Stimulated activated CD8-positive, alpha-beta memory T cell treated with anti-CD3 and anti-CD28 coated beads, Interleukin-4, amount 100 ng/mL, for 4 hours (primary cell): ENCODE measurements at places on chromosomes 2 and 18.

- DNase-seq = no peak
These were observed 73.8 kb downstream of the CLIP4 start for GRCh38 chr2:29189052-29189451.

DNA sequence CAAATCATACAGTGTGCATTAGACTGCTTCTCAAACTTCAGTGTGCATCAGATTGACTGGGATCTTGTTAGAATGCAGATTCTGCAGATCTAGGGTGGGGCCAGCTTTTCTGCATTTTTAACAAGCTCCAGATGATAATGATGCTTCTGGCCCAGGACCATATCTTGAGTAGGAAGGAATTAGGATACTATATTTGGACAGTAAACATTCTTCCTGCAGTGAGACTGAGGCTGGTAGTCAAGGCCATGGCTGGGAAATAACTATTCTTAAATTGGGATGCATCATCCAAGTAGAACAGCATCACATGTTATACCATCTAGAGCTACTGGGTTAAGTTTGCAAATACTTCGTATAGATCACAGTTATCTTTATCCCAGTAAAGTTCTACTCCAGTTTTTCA is 28.4 kb upstream of the ARMC9 start:
- DNase-seq = no peak

GRCh38 chr2:223217373-223217772 is 165.4 kb downstream of the KCNE4 start:
- no peak for DNase-seq

GRCh38 chr2:203401-203800 is 60.4 kb downstream of the SH3YL1 start:
- no peak for DNase-seq

DNA sequence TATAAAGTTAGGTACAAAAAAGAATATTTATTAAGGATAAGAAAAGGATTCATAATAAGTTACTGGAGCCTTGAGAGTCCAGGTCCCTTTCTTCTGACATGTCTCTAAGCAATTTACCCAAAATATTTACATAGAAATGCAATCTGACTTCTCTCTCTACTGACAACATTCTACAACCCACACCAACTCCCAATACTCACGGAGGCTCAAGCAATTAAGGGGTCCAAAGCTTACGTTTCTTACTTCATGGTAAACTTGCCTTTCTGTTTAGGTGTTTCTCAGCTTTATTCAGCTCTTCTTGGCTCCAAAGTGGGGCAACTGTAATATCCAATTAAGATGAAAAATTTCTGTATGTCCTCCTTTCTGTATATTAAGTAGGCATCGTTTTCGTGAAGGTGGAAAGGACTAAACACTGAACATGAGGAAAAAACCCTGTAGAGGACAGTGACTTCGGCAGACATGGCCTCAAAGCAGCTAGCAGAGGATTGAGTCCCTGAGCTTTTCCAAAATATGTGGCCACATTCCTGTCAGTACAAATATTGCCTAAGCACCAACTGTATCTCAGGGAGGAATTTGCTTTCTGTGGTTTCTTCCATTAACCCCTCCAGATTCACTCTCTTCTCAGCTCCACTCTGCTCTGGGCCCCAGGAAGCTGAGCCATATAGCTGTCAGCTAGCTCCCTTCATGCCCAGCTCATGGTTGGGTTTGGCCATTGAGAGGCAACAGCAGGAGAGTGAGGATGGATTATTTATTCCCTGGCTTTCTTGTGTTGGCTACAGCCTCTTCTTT is 67.9 kb upstream of the GLS start:
- DNase-seq = no peak

- DNase-seq = no peak
These were observed 66.6 kb downstream of the ACKR3 start for GRCh38 chr2:236636261-236636660.

DNA sequence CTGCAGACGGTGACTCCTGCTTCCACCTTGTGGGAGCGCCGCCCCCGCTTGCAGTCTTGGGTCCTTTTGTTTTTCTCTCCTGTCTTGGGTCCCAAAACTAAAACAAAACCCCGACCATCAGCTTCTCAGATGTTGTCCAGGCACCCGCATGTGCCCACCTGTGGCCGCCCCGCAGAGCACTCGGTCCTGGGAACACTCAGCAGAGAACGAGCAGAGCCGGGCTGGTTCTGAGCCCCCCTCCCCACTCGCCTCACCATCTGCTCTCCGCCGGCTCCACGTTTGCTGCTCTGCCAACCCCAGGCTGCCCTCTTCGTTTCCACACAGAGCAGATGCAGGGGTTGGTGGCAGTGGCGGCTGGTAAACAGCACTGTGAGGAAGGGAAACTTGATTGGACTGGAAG is 38.5 kb downstream of the CTDP1 start:
- no peak for DNase-seq

- DNase-seq = no peak
These were observed 12.1 kb downstream of the RNF144A start for GRCh38 chr2:6929196-6929819.

- DNase-seq = no peak
These were observed 200.6 kb downstream of the TCF4 start for GRCh38 chr18:55387139-55387984.

- DNase-seq = no peak
These were observed 817 bp downstream of the DSC2 start for GRCh38 chr18:31101183-31102024.

- no peak for DNase-seq
These were observed 100.1 kb downstream of the WDPCP start for GRCh38 chr2:63488118-63488713.

GRCh38 chr18:25289001-25289631 is 62.9 kb downstream of the ZNF521 start:
- no peak for DNase-seq

DNA sequence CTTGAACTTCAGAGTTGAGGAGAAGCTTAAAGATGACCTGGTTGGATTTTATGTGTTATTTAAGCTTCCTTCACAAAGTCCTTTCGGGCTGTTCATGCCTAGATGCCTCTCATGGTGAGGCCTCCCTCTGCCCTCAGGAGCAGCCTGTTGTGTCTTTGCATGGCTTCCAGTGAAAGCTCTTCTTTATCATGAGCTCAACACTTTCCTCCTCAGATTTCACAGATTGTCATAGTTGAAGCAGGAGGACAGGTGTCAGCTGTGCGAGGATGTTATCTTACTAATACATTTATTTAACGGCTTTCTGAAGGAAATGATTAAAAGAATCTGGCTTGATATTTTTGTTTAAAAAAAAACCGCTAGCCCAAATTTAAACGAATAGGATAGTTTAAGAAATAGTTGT is 48.8 kb upstream of the ITSN2 start:
- DNase-seq = no peak

GRCh38 chr2:104871972-104872865 is 18.3 kb downstream of the POU3F3 start:
- no peak for DNase-seq

DNA sequence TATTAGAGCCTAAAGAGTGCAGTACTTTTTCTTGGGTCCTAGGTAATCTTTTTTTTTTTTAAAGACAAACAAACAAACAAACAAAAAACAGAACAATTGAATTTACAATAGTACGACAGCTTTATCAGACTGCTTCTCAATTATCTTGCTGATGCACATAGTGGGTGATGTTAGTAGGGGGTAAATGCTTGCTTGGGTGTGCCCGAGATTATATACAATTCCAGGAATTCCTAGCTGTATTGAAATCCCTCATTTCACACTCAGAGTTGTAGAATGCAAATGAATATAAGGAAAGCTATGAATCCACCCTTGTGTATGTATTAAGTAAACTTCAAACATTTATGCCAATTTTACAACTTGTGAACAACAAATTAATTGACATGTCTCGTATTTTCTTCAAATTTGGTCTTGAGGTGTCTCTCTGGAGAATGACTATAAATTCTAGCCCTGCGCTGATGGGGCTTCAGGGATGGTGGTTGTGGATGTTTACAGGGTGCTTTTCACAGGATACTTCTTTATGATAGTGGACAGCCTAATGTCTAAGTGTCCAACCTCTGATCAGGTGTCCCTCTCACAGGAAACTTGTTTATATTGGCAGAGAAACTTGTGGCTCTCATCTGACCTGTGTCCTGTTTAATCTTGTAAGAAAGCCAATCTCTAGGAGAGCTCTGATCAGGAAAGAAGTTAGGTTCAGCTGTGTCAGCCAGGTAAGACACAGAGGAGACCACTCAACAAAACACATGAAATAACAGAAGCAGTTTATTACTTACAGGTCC is 61.9 kb upstream of the SLC39A10 start:
- DNase-seq = no peak

- no peak for DNase-seq
These were observed 194.1 kb downstream of the CLIP4 start for GRCh38 chr2:29309090-29310029.

DNA sequence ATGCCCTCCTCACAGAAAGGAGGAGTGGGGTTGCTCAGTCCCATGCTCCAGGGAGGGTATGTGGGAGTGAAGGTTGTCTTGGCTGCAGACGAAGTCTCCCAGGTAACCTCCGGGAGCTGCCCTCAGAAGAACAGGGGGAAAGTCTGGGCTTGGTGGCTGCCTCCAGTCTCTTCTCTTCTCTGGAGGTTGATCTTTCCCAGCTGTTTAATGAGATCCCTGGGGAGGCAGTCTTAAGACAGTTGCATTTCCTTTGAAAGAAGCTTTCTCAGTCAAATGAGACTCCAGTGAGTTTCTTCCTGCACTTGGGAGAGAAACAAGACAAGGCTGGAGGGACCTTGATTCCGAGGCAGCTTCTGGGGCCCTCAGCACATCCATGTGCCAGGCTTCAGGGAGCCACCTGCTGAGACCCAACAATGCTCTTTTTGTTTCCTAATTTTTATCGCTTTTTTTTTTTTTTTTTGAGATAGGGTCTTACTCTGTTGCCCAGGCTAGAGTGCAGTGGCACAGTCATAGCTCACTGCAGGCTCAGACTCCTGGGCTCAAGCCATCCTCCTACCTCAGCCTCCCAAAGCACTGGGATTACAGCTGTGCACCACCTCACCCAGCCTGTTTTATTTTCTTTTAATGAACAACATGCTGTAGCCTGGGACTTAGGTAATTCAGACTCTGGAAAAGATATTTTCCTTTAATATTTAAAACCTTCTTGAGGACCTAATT is 71.7 kb upstream of the TPO start:
- no peak for DNase-seq

- no peak for DNase-seq
These were observed 52.7 kb downstream of the ST6GAL2 start for GRCh38 chr2:106833256-106833655.

GRCh38 chr2:1756456-1756855 is 12.1 kb upstream of the PXDN start:
- no peak for DNase-seq

DNA sequence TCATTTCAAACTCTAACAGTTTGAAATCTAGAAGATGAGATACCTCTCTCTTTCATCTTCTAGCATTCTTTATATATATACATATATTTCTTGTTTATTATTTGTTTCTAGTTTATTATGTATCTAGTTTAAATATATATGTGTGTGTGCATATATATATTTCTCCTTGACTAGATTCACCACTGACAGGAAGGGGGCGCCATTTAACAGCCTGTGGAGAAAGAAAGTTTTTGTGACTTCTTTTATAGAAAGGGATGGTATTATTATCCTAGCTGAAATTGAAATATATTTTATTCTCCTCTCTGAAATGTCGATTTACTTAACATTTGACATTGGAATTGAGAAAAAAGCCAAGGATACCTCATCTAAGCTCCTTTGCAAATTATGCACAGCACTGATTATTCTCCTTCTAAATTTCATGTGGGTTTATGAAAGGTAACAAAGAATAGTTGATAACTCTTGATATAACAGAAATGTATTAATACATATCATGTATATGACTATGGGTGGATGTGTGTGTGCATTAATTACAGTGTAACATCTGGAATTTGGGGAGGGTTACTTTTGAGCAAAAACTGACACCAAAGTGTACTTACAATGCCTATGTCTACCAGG is 160.7 kb upstream of the NT5C1B start:
- no peak for DNase-seq

DNA sequence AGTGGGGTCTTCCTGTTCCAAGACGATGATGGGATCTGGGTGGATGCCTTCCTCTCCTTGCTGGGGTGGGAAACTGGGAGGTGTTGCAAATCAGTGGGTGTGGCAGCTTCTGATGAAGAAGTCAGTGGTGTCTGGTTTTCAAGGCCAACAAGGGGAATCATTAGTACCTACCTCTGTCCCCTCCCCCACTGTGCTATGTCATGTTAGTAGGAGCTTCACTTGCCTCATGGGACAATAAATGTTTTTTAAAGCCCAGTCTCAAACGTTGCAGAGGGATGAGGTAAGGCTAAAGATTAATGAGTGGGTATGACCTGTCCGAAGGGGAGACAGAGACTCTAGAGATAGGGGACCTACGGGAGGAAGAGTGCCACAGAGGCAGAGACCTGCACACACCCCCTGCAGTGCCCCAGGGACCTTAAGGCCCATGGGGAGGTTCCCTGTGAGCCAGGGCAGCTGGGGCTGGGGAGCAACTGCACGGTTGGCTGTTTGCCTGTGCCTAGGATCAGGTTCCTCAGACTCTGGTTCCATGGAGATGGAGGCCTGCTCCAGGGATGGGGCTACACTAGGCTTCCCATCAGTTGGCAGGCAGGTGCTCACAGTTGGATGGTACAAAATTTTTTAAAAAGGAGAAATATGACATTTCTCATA is 37.8 kb upstream of the SLC1A4 start:
- DNase-seq = no peak

GRCh38 chr2:192534072-192534471 is 339.3 kb upstream of the TMEFF2 start:
- DNase-seq = no peak

GRCh38 chr18:77007251-77007650 is 125.3 kb downstream of the MBP start:
- DNase-seq = no peak

DNA sequence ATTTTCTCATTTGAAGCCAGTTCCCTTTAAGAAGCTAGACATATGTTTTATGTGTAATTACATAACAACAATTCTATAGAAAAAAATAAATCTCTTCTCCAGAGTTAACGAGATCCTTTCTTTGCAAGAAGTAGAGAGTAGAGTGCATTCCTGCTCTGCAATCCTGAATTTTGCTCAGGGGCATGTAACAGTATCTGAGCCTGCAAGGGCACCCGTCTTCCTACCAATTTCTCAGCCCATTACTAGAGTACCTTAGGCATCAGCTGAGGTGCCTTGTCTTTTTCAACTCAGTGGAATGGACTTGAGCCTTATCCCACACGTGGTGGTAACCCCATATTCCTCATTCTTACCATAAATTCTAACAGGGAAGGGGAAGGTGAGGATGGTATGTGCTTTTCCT is 205.9 kb downstream of the IKZF2 start:
- no peak for DNase-seq

DNA sequence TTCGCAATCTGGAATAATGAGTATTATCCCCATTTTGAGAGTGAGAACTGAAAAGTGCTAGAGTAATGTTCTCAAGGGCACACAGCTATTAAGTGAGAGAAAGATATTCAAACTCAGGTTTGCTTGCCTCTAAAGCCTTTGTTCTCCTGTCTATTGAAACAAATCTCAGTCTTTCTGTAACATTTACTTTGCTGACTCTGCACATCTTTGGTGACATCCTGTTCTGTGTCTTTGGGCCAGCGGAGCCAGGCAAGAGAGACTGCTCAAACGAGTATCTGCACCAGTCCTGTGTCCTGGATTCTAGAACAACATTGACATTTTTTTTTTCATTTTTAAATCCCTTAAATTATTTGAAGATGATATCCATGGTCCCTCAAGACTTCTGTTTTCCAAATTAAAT is 1539.2 kb upstream of the PIK3C3 start:
- no peak for DNase-seq

- no peak for DNase-seq
These were observed 85.2 kb downstream of the RBMS1 start for GRCh38 chr2:160408173-160408958.
